Cortex of kidney (tissue), 1 donor: ENCODE measurements at places on chromosomes 2 and 18.

- no peak for DNase-seq
Observed at GRCh38 chr2:101003278-101003775, 1.2 kb downstream of the RPL31 start.

GRCh38 chr18:63348508-63349136 lies 18.4 kb downstream of the KDSR start:
- no peak for DNase-seq

DNA sequence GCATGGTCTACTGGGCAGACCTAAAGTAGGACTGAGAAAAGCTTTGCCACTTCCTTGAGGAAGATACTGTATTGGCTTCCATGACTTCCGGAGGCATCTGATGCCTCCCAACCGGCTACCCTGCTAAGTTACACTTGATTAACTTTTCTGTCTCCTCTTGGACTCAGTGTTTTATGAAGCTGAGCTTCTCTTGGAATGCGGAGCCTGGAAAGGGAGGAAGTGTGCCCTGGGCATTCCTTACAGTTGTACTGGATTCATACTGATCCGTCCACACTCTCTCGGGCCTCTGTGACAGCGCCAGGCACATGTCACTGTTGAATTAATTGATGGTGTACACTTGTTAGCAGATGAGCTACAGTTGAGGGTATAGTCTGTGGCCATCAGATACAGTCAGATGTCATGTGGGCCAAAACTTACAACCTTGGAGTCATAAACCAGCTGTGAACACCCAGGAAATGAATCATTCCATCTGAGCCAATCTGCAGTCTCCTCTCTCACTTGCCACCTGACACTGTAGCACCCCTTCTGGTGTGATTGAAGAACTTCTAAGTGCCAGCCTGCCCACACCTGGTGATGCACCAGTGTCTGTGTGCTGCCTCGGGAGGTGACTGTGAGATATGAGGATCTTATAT lies 122.5 kb downstream of the FHOD3 start:
- DNase-seq, result no peak

- no peak for DNase-seq
Observed at GRCh38 chr2:218821605-218822211, 9.9 kb downstream of the PRKAG3 start.

DNA sequence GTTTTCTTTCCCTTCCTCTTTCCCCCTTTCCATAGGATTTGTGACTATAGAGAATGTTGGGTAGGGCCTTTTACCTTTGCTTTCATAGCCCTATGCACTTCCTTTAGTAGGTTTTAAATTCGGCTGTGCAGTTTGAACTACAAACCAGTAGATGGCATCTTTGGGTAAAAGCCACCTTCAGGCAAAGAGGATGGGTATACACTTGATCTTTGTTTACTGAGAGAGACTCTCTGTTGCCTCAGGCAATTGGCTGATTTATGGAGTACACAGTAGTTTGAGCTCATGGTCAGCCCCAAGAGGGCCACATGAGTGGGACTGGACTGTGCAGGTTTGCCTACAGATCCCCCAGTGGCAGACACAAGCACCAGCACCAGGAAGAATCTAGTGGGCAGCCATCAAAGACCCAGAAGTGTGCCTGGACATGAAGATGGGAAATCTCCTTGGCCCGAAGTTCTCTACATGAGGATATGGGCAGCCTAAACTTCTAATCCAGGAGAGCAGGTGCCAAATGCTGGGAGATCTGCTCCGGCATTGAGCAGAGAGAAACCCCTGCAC lies 1304.3 kb upstream of the DDX18 start:
- no peak for DNase-seq
